Stimulated activated CD4-positive, alpha-beta T cell treated with anti-CD3 and anti-CD28 coated beads, TNF-alpha, amount 100 ng/mL, for 4 hours (primary cell): ENCODE measurements at places on chromosomes 4 and X.

GRCh38 chr4:148015058-148015457, 283.2 kb downstream of the ARHGAP10 start:
- DNase-seq: no peak

DNA sequence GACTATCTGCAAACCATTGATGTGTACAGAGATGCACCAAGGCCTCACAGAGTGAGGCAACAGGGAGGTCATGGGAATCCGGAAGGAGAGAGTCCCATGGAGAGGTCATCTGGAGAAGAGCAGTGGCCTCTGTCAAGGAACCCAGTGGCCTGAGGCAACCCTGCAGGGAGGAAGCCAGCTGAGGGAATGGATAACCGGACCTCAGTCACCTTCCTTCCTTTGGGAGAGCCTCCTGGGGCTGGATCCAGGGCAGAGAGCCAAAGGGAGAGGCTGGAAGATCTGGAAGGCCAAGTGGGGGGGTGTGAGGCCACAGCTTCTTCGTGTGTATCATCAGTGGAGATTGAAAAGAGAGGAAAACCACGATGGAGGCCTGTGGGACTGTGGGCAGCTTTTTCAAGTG, 24.3 kb upstream of the CD38 start:
- DNase-seq: no peak

DNA sequence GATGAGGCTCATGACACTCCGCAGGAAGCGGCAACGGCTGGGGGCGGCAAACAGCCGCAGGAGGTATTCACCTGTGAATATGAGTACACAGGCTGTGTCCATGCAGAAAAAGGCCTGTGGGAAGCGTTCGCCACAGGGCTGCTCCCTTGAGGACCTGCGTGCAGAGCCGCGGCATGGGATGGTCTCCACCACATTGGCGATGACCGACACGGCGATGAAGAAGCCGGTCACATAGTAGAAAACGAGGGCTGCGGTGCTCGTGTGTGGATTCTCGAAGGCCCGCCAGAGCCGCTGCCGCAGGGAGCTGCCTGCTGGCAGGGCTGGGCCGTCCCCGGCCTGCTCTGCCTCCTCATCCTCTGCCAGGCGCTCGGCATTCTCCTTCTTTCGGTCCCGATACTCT, 2.2 kb downstream of the KCND1 start:
- DNase-seq: no peak

GRCh38 chr4:845836-846251, 19.9 kb upstream of the CPLX1 start:
- DNase-seq: no peak

DNA sequence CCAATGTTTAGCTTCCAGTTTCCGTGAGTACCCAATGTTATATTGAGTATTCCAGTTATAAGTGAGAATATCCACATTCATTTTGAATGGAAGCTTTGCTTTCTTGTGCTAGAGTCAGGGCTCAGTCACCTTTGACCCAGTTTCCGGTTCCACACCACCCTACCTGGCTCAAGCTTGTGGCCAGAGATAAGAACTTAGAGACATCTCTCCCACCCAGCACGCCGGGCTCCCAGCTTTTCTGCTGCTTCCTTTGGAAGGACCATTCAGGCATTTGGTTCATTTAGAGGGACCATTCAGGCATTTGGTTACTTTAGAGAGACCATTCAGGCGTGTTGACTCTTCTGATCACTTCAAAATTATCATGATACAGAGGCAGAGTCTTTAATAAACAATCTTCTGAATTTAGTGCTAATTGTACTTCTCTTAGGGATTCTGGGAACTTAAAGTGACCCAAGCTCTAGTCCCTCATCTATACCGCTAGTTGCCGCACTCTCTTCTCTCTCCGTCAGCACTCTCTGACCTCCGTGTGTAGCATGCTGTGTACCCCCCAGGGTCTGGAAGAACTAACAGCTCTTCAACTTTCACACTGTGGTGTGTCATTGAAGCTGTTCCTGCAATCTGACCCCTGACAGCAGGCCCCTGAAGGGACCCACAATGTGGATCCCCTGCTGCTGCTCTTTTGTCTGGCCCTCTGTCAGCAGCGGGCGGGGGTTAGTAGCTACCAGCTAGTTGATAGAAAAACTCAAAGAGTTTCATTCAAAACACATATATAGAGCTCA, 943.1 kb downstream of the ARAP2 start:
- no peak for DNase-seq

DNA sequence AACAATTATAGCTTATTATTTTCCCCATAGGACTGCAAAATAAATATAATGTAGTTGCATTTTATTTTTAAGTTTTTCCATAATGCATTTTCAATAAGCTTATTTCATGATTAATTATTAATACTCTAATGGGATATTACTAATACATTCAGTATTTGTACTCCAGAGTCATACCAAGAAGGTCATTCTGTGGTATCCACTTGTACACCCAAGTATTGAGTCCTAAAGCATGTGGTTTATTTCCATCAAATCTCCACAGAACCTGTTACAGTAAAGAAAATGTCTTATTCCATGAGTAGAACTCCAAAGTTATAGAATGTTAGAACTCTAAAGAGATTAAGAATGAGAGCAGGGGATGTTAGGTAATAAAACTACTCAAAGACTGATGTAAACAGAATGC, 30.6 kb downstream of the UGT2A3 start:
- no peak for DNase-seq

- no peak for DNase-seq
Measured at GRCh38 chrX:70183091-70183490, 5.8 kb downstream of the DGAT2L6 start.

- no peak for DNase-seq
Measured at GRCh38 chr4:142473218-142473959, 372.7 kb downstream of the INPP4B start.

GRCh38 chr4:27429364-27429871, 568.8 kb downstream of the STIM2 start:
- DNase-seq: no peak

DNA sequence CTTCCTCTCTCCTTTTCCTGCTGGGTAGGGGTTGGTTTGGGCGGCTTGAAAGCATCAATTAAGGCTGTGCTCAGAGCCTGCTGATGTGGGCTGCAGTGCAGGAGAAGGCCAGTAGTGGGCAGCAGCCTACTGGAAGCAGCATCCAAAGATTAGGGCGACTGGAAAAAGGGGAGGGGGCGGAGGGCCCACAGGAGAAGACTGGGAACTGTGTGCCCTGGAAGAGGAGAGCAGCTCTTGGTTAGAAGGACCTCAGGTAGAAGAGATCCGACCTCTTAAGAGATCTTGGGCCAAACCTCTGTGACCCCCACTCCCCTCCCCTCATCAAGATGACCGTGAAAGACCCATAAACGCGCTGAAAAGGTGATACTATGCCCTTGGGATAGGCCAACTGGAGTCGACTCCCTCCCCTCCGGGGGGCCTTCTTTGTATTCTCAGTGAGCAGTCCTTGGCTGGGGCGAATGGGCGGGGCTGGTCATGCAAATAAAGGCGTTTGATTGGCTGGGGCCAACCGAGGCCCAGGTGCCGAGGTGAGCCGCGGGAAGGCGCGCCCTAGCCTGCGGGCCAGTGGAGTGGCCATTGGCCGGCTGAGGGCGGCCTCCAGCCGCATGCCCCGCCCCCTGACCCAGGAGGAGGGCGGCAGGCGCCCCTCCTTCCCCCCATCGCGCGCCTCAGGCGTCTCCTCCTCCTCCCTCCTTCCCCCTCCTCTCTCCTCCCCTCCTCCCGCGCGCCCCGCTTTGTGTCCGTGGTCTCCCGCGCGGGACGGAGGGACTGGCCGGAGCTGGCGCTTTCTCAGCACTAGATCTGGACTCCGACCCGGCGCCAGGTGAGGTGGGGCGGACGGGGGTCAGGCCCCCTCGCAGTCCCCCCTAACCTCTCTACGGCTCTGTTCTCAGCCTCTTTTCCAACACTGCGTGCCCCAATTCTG, 10.1 kb downstream of the DLG3 start:
- no peak for DNase-seq

DNA sequence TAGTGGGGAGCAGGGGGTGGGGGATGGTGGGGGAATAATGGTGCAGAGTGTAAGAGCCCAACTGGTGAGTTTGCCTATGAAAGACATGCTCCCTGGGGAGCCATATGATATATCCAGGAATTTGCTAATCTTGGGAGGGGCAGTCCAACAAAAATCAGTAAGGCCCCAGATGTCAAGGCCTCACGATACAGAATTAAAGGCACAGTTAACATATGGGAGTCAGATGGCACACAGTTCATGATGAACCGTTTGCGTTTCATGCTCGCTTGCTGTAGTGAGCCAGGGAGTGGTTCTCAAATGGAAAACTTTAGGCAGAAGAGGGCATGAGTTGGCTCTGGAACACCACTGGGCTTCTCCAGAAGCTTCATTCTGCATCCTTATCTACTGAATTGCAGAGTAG, 33.9 kb upstream of the VCX2 start:
- DNase-seq: no peak

DNA sequence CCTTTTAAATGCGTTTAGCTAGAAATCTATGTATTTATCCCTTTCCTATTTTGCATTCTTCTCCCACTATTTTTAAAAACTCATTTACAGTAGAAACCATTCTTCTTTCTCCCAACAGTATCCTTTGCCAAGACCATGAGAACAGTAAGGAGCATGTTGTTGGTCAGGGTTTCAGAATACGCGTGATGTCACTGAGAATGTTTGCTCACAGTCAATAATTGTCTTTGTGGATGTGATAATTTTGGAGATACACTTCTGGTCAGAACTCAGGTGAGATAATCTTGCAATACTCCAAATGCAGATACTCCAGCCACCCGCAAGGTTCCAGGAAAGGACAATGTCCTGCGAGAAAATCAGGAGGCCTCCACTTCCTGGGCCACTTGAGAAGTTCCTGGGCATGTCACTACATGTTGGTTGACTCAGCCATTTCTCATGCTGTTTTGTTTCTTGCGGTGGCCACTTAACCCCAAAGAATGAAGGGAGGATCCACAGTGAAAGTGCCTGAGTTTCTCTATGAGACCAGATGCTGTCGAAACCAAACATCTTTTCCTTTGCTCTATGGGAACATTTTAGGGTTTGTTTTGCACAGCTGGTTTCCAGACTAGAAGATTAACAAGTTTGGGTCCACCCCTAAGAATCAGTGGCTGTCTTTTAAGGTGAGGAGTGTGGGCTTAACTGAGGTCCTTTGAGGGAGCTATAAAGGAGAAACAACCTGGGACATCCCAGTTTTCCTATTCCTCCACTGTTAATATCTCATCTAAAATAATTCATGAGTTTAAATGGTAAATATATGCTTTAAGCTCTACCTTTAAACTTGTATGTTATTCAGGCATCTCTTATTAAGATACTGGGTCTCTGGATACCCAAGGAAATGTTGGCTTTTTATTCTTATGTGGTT, 116.0 kb downstream of the SOWAHB start:
- no peak for DNase-seq
